Activated naive CD8-positive, alpha-beta T cell treated with anti-CD3 and anti-CD28 coated beads, Interleukin-2, amount 10 ng/mL, durations not matched to agents 7 days and 5 days (primary cell): ENCODE measurements at places on chromosomes 13 and 19. TPM values are rescaled to one million over a fixed set of nuclear protein-coding genes. Genes with fewer than 3 reads are reported as not detected.

GRCh38 chr13:95115525-95115924 is 185.7 kb downstream of the ABCC4 start:
- H3K27me3 ChIP-seq, result no peaks in the 10 kb centered on the region
- peaks cover 7% of the 10 kb centered on the region for H3K36me3 ChIP-seq
- no peak overlapping the region for H3K4me3 ChIP-seq
- H3K27ac ChIP-seq, result no peak overlapping the region
- H3K4me1 ChIP-seq, result no peaks in the 10 kb centered on the region

GRCh38 chr19:29943615-29944014 is 1.6 kb downstream of the URI1 start:
- no peaks in the 10 kb centered on the region for H3K27me3 ChIP-seq
- peaks cover 47% of the 10 kb centered on the region for H3K4me1 ChIP-seq
- peak overlapping the region; percentile 98 for H3K4me3 ChIP-seq
- peak overlapping the region; percentile 50 for H3K27ac ChIP-seq

GRCh38 chr13:66301006-66301405 is 929.1 kb downstream of the PCDH9 start:
- no peak overlapping the region for H3K4me3 ChIP-seq
- no peak overlapping the region for H3K27ac ChIP-seq
- H3K4me1 ChIP-seq, result no peaks in the 10 kb centered on the region

The PTPRS gene
- 0.19 TPM for total RNA-seq

The C19orf38 gene
- total RNA-seq, result 1.9 TPM

The CYP2A6 gene
- 0.28 TPM for total RNA-seq
